ENCODE measurements at places on chromosomes 16 and 17.

- DNase-seq = no peak
Observed at GRCh38 chr16:56262148-56262547, 70.9 kb downstream of the GNAO1 start.

GRCh38 chr16:48526958-48527331 is 83.0 kb downstream of the N4BP1 start:
- no peak for DNase-seq

DNA sequence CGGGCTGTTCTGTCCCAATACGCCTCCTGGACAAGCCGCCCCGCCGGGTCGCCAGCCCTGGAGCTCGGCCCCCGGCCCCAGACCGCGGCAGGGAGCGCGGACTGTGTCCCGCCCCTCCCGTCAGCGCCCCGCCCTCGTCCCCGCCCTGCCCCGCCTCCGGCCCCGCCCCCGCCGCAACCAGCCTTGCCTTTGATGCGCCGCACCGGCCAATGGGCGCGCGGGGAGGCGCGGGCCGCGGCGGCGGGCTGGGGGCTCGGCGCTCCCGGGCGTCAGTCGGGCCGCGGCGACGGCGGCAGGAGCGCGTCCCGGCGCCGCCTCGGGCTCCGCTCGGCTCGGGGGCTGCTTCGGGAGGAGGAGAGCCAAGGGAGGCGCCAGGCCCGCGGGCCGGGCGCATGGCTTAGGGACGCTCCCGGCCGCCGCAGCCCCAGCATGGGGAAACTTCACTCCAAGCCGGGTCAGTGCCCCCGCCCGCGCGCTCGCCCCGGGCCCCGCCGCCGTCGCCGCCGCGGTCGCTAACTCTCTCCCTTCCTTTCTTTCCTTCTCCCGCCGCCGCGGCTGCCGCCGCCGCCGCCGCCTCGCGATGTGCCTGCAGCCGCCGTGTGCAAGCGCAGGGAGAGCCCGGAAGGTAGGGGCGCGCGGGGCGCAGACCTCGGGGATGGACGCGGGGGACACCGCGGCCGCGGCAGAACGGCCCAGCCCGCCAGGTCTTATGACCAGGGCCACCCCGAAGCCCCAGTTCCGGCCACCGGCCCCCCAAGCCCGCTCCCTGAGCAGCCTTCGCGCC is at the start of gene NKD1:
NKD1 (plus strand) TSS at position 272 of the 784 bp plus-strand sequence; CDS start at position 430, 158 bp downstream.
- DNase-seq = no peak

DNA sequence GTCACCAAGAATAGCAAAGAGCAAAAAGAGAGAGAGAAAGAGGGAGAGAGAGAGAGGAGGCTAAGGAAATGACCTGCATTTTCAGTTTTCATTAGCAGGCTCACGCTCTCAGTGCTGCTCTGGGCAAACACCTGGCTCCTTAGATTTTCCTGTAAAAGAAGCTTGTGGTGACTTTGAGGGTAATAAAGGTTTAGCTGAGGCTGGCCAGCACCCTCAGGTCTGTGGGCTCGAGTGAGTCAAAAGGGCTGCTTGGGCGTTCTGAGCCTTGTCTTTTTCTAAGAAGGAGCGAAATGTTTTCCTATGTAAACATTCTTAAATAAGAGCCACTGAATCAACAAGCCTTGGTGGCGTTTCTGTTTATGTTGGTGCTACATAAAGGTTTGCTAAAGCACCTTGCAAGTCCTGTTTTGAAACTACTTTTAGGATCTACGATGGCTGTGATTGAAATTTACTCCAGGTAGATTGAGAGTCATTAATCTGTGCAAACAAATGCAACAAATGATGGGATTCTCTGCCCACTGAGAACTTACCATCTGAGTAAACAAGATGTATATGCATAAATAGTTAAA is 38.8 kb downstream of the SHISA6 start:
- DNase-seq = no peak

GRCh38 chr17:1629504-1630310 is 1.1 kb upstream of the SLC43A2 start:
- DNase-seq = peak; percentile 7

GRCh38 chr17:59761385-59762048 is 54.1 kb downstream of the VMP1 start:
- DNase-seq = peak; percentile 62

DNA sequence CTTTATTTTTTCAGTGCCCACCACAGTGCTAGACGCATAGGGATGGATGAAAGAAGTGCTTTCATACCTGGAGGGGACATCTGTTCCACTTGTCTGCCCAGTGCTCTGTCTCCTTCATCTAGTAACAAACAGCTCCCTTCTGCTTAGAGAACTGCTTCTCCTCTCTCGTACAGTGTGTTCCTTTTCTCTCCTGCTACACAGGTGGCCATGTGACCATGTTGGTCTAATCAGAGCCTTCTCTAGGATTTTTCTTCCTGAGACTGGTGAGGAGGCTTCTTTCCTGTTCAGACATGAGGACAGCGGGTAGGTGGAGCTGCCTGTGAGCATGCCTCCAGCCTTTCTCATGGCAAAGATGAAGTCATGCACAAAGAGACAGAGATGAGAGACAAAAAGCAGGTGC is 182.7 kb downstream of the TMEM132E start:
- DNase-seq = no peak
